Fibroblast of skin of left quadriceps (primary cell): ENCODE measurements at places on chromosomes 11 and 22.

GRCh38 chr22:19958083-19959042 is 16.7 kb upstream of the TXNRD2 start:
- no peak for DNase-seq

DNA sequence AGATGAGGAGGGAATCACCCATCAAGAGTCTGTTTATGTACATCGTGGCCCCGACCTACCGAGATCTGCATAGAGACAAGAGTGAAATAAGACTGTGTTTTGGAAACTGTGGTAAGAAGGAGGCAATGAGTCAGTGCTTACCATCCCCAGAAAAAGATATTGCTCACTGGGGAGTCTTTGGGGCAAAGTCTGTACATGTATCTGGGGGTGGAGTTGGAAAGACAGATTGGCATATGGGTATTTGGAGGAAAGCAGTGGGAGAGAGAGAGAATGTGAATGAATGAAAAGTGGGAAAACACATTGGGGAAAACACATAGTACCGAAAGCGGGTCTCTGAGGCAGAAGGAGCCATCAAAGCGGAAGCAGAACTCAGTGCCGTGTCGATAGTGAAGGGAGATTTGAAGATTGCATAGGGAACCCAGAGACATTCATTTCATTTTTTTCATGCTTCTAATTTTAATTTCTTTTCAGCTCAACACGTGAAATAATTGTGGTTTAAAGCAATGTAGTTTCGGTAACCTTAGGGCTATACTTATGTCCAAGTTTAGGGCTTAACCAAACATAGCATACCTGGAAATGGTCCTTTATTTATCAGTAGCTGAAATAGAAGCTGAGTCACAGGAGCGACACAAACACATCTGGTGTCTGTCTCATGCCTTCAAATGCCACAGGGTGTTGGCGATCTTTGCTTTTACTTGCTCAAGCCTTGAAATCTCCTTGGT is 98.6 kb upstream of the CD44 start:
- no peak for DNase-seq

DNA sequence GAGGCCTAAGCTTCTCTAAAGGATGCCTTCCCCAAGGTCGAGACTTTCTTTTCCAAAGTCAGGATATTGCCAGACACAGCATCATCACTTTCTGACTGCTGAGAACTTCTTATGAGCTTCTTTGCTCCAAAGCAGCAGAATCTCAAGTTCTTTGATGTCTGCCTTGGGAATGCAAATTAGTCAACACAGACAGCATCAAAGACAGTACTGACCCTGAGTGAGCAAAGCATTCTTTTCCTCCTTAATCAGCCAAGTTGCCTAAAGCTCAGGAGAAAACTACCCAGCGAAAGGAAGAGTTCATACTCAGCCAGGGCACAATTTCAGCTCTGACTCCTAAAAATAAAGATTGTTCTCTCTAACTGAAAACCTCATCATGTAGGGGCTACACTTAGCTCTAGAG is 98.0 kb downstream of the SLC36A4 start:
- DNase-seq, result no peak

- DNase-seq, result peak; percentile 35
Observed at GRCh38 chr11:17354601-17354991, 3.0 kb downstream of the NCR3LG1 start.

DNA sequence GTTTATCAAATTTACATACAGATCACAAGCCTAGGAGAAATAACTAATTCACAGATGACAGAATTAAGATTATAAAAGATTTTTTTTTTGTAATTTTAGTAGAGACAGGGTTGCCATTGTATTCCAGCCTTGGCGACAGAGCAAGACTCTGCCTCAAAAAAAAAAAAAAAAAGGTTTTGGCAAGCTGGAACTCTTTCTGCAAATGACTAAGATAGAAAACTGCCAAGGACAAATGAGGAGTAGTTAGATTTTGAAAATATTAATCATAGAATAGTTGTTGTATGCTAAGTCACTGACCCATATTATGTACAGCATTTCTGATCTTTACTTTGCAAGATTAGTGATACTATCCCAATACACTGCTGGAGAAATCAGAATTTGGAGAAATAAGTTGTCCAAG is 99.2 kb downstream of the C11orf65 start:
- no peak for DNase-seq

- DNase-seq, result no peak
Observed at GRCh38 chr11:69639831-69640230, 1.1 kb upstream of the CCND1 start.

DNA sequence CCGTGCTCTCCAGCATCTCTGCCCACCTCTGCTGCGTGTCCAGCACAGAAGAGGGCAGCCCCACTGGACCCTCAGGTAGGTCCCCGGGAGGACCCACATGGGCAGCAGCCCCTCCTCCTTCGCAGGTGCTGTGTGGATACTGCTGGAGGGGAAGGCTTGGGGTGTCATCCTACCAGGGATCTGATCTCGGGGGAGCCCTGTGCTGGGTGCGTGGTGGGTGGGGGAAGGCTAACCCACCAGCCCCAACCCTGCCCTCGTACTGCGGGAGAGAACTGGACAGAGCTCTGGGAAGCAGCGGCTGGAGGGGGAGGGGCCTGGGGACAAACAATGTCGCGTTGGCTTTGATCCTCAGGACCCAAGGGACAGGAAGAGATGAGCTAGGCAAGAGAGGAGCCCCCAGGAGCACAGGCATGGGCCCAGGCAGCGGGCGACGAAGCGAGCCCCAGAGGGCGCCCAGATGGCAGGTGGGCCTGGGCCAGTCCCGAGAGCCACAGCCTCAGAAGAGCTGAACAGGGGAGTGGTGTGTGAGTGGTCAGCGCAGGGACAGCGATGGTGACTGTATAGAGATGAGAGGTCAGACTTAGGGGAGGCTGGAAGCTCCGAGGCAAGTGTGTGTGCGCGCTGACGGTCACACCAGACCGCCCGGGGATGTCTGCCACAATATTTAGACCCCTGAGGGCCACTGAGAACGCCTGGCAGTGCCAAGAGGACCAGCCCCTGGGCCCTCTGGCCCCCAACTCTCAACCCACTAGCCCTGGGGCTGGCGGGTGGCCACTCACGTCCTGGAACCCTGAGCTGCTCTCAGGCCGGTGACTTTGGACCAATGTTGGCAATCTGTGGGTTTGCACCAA is 1.4 kb upstream of the PIM3 start:
- no peak for DNase-seq

DNA sequence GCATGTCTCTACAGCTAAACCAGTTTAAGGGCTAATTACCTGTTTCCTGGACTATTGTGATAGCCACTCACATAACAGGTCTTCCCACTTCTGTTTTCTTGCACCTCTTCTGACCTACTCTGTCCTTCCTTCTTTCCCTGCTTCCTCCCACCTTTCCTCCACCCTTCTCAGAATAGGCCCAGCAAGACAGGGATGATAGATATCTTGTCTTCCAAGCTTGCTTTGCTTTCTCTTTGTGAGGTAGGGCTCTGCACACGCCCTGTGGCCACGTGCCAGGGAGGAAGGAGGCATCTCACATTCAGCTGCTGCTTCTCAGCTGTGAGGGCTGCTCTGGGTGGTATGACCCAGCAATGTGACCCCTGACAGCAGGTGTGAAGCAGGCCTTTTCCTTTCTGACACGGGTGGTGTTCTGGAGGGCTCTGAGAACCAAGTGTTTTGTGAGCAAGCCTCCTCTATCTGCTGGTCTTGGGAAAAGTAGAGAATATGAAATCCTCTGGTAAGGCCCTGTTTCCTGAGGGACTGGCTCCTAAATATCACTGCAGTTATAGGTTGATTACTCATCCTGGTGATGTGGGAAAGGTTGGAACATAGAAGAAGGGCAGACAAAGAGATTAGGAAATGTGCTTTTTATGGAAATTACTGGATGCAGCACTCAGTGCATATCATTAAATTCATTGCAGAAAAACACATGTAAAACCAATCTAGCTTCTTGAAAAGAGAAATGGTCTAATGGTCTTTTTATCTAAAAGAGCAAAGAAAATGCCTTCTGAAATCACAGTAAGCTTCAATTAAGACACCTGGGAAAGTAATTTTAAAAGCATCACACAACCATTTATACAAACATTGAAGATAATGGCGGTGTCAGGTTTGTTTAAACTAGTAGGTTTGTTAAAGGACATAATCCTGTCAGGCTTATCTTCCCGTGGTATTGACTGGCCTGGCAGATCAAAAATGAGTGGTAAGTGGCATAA is 8.5 kb downstream of the AMOTL1 start:
- DNase-seq, result peak; percentile 49

- DNase-seq, result no peak
Observed at GRCh38 chr11:76856571-76856970, 4.1 kb upstream of the ACER3 start.

DNA sequence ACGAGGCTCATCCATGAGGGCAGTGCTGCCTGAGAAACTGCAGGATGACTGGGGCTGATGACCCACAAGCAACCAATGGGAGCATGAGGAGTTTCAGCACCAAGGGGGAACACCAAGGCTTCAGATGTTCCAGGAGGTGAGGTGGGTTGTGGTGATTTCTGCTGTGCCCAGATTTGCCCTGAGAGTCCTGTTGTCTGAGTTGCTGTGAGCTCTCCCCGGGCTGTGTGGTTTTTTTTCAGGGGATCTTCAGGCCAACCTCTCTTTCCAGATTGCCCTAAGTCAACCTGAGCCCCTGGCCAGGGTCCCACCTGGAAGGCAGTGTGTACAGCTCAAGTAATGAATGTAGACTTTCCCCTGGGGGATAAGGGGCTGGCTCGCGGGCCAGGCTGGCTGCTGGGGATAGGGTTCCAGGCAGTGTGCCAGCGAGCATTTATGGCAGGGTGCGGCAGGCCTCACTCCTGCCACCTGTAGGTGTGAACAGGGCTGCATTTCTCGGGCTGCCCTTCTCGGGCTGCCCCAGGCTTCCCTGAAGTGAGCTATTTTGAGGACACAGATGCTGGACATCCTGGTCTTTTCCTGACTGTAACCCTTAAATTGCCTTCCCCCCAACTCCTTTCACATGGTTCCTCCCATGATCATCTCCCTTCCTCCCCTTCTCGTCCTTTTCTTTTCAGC is 9.8 kb downstream of the SLC22A6 start:
- no peak for DNase-seq

GRCh38 chr22:42697542-42698013 is 23.1 kb downstream of the A4GALT start:
- peak; percentile 34 for DNase-seq

DNA sequence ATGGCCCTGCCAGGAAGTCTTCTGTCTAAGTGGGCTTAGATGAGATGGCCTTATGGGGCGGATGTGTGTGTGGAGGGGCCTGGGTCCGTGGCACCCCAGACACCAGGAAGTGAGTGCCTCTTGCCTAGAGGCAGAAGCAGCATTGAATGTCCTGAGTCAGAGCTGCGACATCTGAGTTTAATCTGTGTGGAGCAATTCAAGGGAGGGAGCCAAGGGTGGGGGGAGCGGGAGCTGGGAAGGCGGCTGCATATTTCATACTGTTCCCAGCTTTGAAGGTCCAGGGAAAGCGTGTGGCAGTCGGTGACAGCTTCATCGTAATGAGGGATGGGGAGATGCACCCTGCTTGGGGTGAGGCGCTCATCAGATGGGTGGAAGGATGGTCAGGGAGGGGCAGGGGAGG is 73.5 kb upstream of the THY1 start:
- no peak for DNase-seq

DNA sequence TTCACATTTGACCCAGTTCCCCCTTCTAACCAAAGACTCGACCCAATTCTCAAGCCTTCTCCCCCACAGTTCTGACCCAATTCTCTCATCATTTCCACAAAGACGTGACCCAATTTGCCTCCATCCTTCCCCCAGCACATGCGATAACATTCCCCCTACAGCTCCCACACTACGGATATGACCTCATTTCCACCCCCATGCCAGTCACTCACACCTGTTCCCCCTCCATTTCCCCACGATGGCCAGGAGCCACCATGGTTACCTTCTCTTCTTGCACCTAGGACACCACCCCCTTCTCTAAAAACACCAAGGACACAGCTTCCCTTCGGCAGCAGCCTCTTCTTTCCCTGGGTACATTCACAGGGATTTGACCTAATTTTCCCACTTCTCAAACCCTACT is 25.1 kb downstream of the CACNG2 start:
- DNase-seq, result no peak

GRCh38 chr11:65781152-65781961 is 581 bp upstream of the AP5B1 start:
- no peak for DNase-seq
